ENCODE measurements at places on chromosomes 16 and 17.

- no peak for DNase-seq
- peaks cover 12% of the 10 kb centered on the region for H3K36me3 ChIP-seq
- H3K4me1 ChIP-seq, result peaks cover 30% of the 10 kb centered on the region
- H3K4me3 ChIP-seq, result no peak overlapping the region
- no peak overlapping the region for H3K27ac ChIP-seq
Observed at GRCh38 chr17:68305142-68305541, 13.8 kb downstream of the ARSG start.

DNA sequence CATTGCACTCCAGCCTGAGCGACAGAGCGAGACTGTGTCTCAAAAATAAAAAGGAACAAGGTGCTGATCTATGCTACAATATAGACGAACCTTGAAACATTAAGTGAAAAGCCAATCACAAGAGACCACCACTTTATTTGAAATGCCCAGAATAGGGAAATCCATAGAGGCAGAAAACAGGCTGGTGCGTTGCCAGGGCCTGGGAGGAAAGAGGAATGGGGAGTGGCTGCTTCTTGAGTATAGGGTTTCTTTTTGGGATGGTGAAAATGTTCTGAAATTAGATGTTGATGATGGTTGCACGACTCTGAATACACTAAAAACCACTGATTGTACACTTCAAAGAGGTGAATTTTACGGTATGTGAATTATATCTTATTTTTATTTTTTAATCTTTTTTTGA, 20.3 kb upstream of the GLIS2 start:
- DNase-seq, result no peak
- H3K4me1 ChIP-seq, result no peaks in the 10 kb centered on the region
- no peak overlapping the region for H3K27ac ChIP-seq
- no peaks in the 10 kb centered on the region for H3K27me3 ChIP-seq

DNA sequence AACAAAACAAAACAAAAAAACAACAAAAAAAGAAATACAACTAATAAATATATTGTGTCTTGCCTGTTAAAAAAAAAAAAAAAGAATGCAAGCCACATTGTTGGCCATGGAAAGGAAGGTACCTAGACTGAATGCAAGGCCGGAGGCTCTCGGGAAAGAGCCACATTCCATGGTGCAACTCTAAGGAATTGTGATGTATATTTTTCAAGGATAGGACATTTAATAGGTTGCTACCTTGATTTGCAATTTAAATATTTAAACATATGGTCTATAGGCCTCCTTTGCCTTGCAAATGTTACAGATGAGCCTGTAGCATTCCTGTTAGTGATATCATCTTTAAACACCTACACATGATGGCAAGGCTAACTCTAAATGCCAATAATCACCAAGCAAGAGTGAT, 650.9 kb downstream of the TOX3 start:
- H3K4me1 ChIP-seq, result no peaks in the 10 kb centered on the region
- no peaks in the 10 kb centered on the region for H3K27me3 ChIP-seq
- no peak overlapping the region for H3K27ac ChIP-seq

GRCh38 chr16:84307209-84307954, 12.7 kb downstream of the WFDC1 start:
- peaks cover 13% of the 10 kb centered on the region for H3K27me3 ChIP-seq
- no peaks in the 10 kb centered on the region for H3K4me1 ChIP-seq
- H3K27ac ChIP-seq, result no peak overlapping the region

DNA sequence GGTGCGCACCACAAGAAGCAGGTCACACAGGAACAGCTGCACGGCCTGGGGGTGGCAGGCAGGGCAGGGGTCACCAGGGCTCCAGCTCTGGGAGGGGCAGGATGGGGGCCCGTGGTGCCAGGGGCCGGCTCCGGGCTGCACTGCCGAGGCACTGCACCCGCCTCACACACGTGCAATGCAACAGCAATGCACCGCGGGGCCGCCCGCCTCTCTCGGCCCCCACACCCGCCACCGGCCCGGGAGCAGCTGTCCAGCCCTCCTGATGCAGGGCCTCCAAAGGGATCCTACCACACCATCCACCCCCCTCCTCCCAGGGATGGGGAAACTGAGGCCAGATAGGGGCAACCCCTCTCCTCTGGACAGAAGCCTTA, 23.1 kb downstream of the SREBF1 start:
- H3K27ac ChIP-seq, result no peak overlapping the region
- H3K4me1 ChIP-seq, result peaks cover 21% of the 10 kb centered on the region
- DNase-seq, result no peak
- no peak overlapping the region for H3K4me3 ChIP-seq

- H3K27ac ChIP-seq, result no peak overlapping the region
- peaks cover 18% of the 10 kb centered on the region for H3K4me1 ChIP-seq
- DNase-seq, result peak; percentile 76
- no peaks in the 10 kb centered on the region for H3K36me3 ChIP-seq
- H3K27me3 ChIP-seq, result peaks cover 9% of the 10 kb centered on the region
Observed at GRCh38 chr17:50269477-50270434, 4.5 kb upstream of the TMEM92 start.

GRCh38 chr16:19505600-19506303, 16.1 kb downstream of the GDE1 start:
- H3K27me3 ChIP-seq, result no peaks in the 10 kb centered on the region
- no peak for DNase-seq
- peaks cover 22% of the 10 kb centered on the region for H3K4me1 ChIP-seq
- H3K36me3 ChIP-seq, result peaks cover 65% of the 10 kb centered on the region
- no peak overlapping the region for H3K4me3 ChIP-seq
- H3K27ac ChIP-seq, result no peak overlapping the region
